ENCODE measurements at places on chromosomes 11 and 22.

DNA sequence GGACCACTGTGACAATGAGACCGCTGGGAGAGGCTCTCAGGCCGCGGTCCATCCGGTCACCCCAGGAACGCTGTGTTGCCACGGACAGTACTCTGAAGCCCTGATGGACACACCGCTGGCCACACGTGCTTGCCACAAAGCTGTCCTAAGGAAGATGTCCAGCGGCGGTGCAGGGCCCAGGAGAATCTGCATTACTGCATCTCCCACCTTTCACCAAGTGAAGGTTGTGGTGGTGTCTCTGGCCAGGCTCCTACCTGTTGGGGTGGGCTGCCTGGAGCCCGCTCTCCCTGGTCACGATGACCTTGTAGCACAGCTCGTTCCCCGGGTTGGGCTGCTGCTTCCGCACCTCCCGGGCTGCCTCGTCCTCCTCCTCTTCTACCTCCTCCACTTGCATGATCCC lies 4.2 kb downstream of the TTLL12 start:
- DNase-seq, result no peak

DNA sequence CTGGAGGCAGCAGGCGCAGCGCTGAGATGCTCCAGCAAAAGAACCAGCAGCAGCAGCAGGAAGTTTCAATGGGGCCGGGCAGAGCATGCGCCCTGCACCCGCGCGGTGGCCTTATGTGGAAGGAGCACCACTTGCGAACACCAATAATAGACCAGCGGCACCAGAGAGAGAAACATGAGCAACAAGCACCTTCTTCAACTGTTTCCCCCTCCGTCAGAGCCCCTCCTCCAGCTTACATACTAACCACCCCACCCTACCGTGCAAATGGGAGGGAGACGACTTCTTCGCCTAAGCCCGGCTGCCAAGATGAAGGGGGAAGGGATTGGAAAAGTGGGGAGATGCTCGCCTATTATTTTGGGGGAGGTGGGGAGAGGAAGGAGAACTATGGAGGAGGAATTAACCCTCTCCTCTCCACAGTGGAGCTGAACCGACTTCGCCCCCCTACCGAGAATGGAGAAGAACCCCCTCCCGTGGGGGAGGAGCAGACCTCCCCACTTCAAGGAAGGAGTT lies 1.1 kb downstream of the RSF1 start:
- DNase-seq, result peak; percentile 83

DNA sequence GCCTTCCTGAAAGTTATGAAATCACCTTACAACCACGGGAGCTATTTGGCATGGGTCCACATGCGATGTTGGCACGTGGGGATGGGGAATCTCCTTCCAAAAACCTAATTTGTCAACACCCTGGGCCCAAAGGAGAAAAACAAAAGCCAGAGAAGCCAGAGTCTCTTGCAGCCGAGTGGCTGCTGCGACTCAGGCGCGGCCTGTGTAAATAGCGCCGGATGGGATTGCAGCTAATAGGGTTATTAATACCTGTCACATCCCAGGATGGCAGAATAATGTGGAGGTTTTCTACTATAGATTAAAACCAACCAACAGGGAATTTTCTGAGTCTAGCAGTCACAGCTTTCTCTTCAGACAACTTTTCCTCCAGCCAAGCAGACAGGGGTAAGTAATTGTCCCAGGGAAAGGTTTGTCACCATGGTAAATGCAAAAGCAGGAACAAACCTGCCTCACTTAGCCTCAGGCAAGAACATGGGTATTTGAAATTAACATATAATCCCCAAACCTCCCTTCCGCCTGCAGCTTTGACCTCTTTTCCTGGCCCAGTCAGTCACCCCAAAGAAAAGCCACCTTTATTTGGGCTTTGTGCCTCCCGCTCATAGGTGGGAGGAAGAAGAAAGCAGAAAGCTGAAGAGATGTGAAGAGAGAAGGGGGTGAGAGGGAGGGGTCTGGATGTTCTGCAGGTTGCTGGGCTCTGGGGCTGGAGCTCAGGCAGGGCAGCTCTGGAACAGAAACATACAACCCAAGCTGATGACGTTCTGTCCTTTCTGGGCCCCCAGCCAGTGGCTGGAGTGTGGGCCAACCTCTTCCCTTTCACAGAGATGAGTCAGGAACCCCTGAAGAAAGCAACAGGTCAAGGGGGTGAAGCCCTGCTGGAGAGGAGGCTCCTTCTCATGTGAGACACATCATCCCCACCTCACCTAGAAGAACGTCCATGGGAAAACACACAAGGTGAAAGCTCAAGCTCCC lies 376.5 kb downstream of the NXPE2 start:
- no peak for DNase-seq

DNA sequence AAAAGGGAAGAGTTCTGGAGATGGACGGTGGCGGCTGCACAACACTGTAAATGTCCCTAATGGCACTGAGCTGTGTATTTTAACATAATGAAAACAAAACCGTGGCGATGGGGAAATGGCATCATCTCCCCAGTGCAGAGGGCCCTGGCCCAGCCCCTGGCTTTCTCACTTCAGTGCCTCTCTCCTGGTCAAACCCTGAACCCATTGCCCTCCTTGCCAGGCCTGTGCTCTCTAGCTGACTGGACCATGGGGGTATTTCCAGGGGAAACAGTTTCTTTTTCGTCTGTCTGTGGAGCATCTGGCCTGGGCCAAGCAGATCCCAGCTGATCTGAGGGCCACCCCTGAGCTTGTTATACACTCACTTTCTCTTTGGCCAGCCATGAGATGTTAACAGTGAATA lies 17.4 kb upstream of the NAP1L4 start:
- no peak for DNase-seq

DNA sequence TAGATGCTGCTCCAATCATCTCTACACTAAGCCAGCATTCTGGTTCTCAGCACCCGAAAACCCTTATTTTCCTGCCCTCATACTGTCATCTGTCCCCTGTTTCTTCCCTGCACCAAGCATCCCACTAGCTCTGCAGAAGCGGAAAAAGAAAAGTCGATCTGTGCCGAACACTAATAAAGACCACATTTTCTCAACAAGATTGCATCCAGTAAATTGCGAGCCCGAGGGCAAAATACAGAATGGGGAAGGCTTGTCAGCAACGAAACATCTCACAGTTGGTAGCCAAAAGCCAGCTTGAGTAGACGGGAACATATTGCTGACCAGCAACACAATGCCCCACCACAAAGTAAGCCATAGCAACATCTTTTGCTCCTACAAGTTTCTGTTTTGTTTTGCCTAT lies 227.4 kb downstream of the CADM1 start:
- no peak for DNase-seq

DNA sequence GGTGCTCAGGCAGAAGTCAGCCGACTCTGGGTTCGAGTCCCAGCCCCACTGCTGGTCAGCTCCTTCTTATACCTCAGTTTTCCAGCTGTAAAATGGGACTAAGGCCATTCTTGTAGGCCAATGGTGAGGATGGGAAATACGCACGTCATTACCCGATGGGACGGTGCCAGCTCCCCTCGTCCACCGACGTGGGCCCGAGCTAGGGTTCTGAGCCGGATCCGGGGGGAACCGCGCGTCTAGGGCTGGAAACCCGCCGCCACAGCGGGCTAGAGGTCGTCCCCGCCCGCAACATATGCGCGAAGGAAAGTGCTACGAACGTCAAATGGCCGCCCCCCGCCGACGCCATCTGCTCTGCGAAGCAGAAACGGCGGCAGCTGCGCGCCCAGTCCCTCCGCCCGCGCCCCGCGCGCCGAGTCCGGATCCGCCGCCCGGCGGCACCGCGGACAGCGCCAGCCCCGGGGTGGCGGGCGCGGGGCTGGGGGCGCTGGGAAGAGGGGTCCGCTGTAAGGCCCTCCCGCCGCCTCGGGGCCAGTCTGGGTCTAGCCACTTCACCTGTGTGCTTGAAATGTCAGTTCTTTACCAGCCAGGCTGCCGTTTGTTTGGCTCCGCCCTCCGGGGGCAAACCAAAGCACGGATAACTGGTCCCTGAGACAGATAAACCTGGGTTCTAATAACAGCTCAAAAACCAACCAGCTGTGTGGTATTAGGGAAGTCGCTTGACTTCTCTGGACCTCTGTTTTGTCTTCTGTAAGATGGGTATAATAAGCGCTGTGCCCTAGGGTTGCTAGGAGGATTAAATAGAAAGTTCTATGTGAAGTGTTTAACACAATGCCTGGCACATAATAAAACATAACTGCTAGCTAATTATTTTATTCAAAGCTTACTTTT lies 103.5 kb upstream of the RCN1 start:
- DNase-seq, result no peak

DNA sequence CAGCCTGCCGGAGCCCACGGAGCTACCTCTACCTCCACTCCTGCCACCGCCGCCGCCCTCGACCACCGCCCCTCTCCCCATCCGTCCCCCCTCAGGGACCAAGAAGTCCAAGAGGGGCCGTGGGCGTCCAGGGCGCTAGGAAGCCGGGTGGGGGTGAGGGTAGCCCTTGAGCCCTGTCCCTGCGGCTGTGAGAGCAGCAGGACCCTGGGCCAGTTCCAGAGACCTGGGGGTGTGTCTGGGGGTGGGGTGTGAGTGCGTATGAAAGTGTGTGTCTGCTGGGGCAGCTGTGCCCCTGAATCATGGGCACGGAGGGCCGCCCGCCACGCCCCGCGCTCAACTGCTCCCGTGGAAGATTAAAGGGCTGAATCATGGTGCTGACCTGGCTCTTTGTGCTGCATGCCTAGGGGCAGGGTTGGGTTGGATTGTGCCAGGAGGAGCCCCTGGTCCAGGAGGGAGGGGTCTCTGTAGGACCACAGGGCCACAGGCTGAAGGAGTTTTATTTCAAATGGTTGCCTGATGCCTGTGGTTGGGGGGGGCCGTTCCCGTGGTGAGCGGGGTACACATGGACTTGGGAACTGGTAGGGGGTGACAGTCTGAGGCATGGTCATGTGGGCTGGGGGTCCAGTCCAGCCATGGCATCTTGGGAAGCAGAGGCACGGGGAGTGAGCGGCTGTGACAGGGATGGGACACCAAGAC lies 2.3 kb downstream of the PTPRCAP start:
- no peak for DNase-seq

All from SW 1271 (cell line).